ENCODE measurements at places on chromosomes 1 and 21. TPM values are rescaled to one million over a fixed set of nuclear protein-coding genes. Genes with fewer than 3 reads are reported as not detected.

The HPCA gene
- 0.14 TPM for total RNA-seq

The SLC5A9 gene
- not detected for total RNA-seq

The OR2M3 gene
- not detected for total RNA-seq

The LRRIQ3 gene
- 0.82 TPM for total RNA-seq

The SASS6 gene
- 4.0 TPM for total RNA-seq

The LY9 gene
- 0.09 TPM for total RNA-seq

The HSPA13 gene
- 17.4 TPM for total RNA-seq

The TMPRSS15 gene
- total RNA-seq, result not detected

The FAM72D gene
- total RNA-seq, result 6.7 TPM

The TTC4 gene
- total RNA-seq, result 31.8 TPM

The RGS5 gene
- 1.1 TPM for total RNA-seq

The S100A2 gene
- 23.4 TPM for total RNA-seq

The RAB7B gene
- total RNA-seq, result 1.8 TPM

The PLA2G2A gene
- not detected for total RNA-seq

The TMEM125 gene
- total RNA-seq, result not detected

The SLC25A24 gene
- total RNA-seq, result 32.6 TPM

The LCE1A gene
- not detected for total RNA-seq

The CRABP2 gene
- total RNA-seq, result 11.6 TPM

The FAM151A gene
- total RNA-seq, result not detected

The GPR157 gene
- 6.7 TPM for total RNA-seq

The DISP3 gene
- total RNA-seq, result 0.21 TPM

The CHODL gene
- total RNA-seq, result not detected

The FCRL5 gene
- not detected for total RNA-seq

The TSEN15 gene
- total RNA-seq, result 29.3 TPM

The DEGS1 gene
- 136 TPM for total RNA-seq

The CEPT1 gene
- 14.9 TPM for total RNA-seq
